Mesenchymal stem cell (in vitro differentiated cells and primary cell): ENCODE measurements at places on chromosomes 4 and X.

DNA sequence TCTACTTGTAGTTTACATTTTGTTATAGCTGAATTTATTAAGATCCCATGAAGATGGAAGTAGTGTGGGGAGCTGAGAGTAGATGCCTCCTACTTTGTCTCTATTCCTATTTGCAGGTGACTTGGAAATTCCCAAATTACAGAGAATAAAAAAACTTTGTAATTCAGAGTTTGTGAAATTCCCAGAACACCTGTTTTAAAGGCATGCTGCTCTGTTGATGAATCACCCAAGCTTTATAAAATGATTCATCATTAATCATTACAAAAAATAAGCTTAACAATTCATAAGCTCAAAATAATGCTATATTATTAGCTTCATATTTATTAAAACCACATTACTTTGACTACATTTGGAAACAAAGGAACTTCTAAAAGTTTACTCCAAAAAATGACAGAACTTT lies 856.3 kb downstream of the RPA4 start:
- no peaks in the 10 kb centered on the region for H3K27me3 ChIP-seq
- DNase-seq: no peak
- H3K27ac ChIP-seq: no peak overlapping the region

DNA sequence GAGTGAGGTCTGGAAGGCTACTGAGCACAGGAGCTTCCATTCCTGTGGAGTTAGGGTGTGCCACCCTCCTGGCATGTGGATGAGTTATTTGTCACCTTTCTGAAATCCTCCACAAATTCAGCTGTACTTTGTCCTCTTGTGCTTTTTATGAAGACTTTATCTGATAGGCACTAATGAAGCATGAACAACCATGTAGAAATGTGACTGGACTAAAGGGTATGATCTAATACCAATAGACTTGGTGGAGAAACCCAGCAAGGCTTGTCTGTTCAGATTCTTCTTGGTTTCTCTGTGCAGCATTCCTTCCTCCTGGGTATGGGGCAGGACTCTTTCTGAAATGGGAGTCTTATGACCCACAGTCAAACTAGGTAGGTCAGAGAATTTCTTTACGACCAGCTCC lies 9.6 kb downstream of the NBDY start:
- DNase-seq: no peak
- no peak overlapping the region for H3K4me3 ChIP-seq
- H3K27ac ChIP-seq: no peak overlapping the region
- peaks cover 14% of the 10 kb centered on the region for H3K36me3 ChIP-seq

DNA sequence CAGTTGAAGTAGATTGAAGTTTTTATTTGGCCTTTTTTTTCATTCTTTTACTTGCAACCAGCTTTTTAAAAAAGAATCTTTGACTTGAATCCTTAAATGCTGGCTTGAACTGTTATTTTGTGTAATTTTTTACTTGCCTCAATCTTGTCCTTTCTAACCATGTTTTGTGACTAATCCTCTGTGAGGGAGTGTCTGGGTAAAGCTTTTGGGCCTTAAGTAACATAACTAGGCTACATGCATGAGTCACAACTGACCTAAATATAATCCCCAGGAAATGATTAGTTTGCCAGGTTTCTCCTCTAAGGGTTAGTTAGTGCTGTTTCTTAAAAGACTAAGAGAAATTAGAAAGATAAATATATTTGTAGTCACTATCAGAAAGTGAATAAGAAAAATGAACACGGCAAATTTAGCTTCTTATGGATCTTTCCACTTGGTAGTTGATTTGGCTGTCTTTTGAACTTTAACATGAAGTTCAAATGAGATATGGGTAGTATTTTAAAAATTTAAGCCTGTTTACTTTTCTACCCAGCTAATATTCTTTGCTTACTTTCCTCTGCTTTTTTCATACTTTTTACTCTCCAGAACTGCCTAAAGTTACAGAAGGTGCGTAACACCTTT lies 13.0 kb downstream of the EXOC1 start:
- DNase-seq: peak; percentile 94
- peaks cover 5% of the 10 kb centered on the region for H3K4me1 ChIP-seq
- H3K4me3 ChIP-seq: peak overlapping the region; percentile 50
- no peaks in the 10 kb centered on the region for H3K27me3 ChIP-seq
- peaks cover 7% of the 10 kb centered on the region for H3K36me3 ChIP-seq

GRCh38 chr4:150130933-150131332 lies 52.7 kb downstream of the DCLK2 start:
- H3K36me3 ChIP-seq: no peaks in the 10 kb centered on the region
- no peaks in the 10 kb centered on the region for H3K4me1 ChIP-seq
- no peak overlapping the region for H3K4me3 ChIP-seq
- no peak overlapping the region for H3K27ac ChIP-seq

GRCh38 chr4:144115519-144115918 lies 25.0 kb downstream of the GYPA start:
- no peaks in the 10 kb centered on the region for H3K27me3 ChIP-seq
- no peak for DNase-seq
- no peak overlapping the region for H3K27ac ChIP-seq
- H3K4me1 ChIP-seq: no peaks in the 10 kb centered on the region
- H3K36me3 ChIP-seq: no peaks in the 10 kb centered on the region

DNA sequence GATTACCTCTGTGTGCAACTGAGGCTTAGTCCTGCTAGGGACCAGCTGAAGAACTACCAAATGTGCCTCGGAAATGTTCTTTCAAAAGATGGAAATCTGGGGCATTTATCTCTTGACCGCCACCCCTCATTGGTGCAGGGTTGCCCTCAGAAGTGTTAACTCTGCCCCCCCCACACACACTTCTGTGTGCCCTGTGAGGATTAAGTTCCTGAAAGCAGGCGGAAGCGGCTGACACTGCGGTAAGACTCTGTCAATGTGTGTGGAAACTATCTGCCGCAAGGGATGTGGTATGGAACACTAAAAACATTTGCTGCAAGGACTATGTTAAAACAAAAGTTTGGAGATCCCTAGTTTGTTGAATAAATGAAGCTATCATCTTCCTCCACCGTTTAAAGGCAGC lies 106.9 kb upstream of the NDP start:
- H3K4me1 ChIP-seq: no peaks in the 10 kb centered on the region
- H3K36me3 ChIP-seq: no peaks in the 10 kb centered on the region
- no peak overlapping the region for H3K4me3 ChIP-seq
- H3K27me3 ChIP-seq: peaks cover 8% of the 10 kb centered on the region
- no peak overlapping the region for H3K27ac ChIP-seq
- no peak for DNase-seq

DNA sequence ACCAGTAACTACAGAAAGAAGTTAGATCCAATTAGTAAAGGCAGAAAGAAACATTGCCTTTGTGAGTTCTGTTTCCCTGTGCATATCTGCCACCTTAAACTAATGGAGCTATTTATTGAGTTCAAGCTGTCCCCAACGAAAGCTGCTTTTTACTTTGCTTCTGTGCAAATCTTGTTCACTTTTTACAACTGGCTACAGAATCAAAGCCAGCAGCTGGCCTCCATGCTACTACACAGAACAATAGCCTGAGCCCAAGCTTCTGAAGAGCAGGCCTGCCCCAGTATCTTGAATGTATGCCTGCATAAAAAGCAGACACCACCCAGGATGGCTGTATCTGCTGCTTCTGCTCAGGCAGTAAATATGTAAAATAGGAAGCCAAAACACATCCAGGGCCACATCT lies 28.1 kb downstream of the ANK2 start:
- no peak overlapping the region for H3K4me3 ChIP-seq
- no peaks in the 10 kb centered on the region for H3K27me3 ChIP-seq
- DNase-seq: no peak
- no peak overlapping the region for H3K27ac ChIP-seq
- peaks cover 3% of the 10 kb centered on the region for H3K4me1 ChIP-seq
- no peaks in the 10 kb centered on the region for H3K36me3 ChIP-seq

- H3K36me3 ChIP-seq: no peaks in the 10 kb centered on the region
- H3K27me3 ChIP-seq: no peaks in the 10 kb centered on the region
- no peaks in the 10 kb centered on the region for H3K4me1 ChIP-seq
- peak; percentile 64 for DNase-seq
- no peak overlapping the region for H3K4me3 ChIP-seq
These were observed 179.0 kb downstream of the KCNIP4 start for GRCh38 chr4:21769404-21770147.

- no peak for DNase-seq
- H3K36me3 ChIP-seq: no peaks in the 10 kb centered on the region
- no peak overlapping the region for H3K4me3 ChIP-seq
- H3K27ac ChIP-seq: no peak overlapping the region
- H3K4me1 ChIP-seq: no peaks in the 10 kb centered on the region
These were observed 209.4 kb upstream of the ZFP42 start for GRCh38 chr4:187786190-187786589.

- no peak overlapping the region for H3K4me3 ChIP-seq
- DNase-seq: no peak
- H3K36me3 ChIP-seq: no peaks in the 10 kb centered on the region
- H3K27me3 ChIP-seq: no peaks in the 10 kb centered on the region
- peaks cover 1% of the 10 kb centered on the region for H3K4me1 ChIP-seq
These were observed 150.2 kb downstream of the C4orf33 start for GRCh38 chr4:129246145-129246544.

- H3K27me3 ChIP-seq: no peaks in the 10 kb centered on the region
- H3K27ac ChIP-seq: no peak overlapping the region
- no peaks in the 10 kb centered on the region for H3K4me1 ChIP-seq
These were observed 589.0 kb upstream of the FAM241A start for GRCh38 chr4:111556141-111556781.

DNA sequence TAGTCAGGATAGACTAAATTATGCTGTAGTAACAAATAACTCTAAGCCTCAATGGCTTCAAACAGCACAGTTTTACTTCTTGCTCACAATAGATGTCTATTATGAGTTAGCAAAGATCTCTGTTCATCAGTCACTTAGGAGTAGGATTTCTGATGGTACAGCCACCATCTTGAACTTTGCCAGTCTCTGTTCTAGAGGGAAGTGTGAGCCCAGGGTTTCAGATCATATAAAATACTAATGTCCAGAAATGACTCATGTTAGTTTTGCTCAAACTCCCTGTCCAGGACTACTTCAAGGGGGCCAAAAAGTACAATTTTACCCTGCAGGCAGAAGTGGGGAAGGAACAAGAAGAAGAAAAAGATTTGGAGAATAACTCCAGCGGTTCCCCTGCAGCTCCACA lies 77.1 kb upstream of the LSM6 start:
- H3K4me3 ChIP-seq: no peak overlapping the region
- no peaks in the 10 kb centered on the region for H3K36me3 ChIP-seq
- H3K4me1 ChIP-seq: peaks cover 2% of the 10 kb centered on the region
- DNase-seq: no peak
- no peak overlapping the region for H3K27ac ChIP-seq
- no peaks in the 10 kb centered on the region for H3K27me3 ChIP-seq

GRCh38 chr4:156495091-156495490 lies 476.5 kb downstream of the PDGFC start:
- H3K4me1 ChIP-seq: no peaks in the 10 kb centered on the region
- DNase-seq: no peak
- H3K27me3 ChIP-seq: no peaks in the 10 kb centered on the region
- no peaks in the 10 kb centered on the region for H3K36me3 ChIP-seq

DNA sequence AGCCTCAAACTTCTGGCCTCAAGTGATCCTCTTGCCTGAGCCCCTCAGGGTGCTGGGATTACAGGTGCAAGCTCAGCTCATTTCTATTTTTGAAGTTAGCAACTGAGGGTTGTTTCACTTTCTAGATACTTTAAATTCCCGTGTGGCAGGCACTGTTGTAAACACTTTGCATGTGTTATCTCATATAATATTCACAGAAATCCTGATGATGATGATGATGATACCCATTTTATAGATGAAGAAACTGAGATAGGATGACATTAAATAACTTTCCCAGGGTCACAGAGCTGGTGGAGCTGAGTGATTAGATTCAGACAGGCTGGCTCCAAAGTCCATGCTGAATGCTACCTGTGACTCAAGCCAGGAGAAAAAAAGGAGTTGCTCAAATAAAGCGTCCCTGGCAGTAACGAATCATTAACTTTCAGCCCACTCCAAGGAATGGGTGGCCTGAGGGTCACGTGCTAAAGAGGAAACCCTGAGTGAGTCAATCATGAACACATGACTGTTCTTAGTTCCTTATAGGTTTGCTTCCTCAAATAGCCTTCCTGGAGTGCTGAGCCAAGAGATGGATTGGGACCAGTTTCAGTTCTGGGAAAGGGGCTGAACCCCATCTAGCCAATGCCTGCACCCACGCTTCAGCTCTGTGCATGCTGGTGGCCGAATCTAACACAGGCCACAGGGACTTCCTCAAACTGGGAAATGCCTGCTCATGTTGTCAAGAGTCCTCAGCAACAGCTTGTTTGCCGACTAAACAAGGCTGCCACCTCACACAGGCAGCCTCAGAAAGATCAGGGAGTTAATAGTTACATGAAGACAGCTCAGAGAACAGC lies 52.8 kb downstream of the RBM47 start:
- H3K27ac ChIP-seq: peak overlapping the region; percentile 92
- H3K4me1 ChIP-seq: peaks cover 12% of the 10 kb centered on the region
- H3K4me3 ChIP-seq: peak overlapping the region; percentile 0
- no peaks in the 10 kb centered on the region for H3K36me3 ChIP-seq

DNA sequence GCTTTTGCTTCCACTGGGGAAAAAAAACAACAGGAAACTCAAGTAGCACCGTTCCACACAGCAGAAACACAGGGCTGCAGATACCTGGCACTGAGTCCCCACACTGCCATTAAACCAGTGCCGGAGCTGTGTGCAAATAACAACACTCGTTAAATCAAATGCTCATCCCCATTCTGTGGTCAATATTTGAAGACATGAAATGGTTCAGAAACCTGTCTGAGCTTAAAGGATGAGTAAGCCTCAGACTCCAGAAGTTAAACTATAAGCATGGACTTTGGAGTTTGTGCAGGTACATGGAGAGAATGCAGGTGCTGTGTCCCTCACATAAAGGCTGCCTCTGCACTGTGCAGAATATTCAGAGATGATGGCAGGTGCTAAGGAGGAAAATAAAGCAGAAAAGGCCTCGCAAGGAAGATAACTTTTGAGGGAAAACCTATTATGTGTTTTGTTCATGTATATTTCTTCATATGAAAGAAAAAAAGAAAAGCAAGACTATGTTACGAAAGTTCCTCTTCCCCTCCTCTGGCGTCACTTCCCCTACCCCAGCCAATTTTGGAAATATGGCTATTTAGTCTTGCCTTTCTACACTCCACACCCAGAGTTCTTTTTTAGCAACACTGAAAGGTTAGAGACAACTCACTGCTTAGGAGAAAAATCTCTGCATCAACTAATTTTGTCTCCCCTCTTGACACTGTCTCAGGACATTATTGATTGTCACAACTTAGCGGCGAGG lies 4.6 kb downstream of the MPP1 start:
- H3K4me3 ChIP-seq: no peak overlapping the region
- no peak overlapping the region for H3K27ac ChIP-seq
- DNase-seq: no peak
- no peaks in the 10 kb centered on the region for H3K27me3 ChIP-seq
- H3K36me3 ChIP-seq: no peaks in the 10 kb centered on the region
- peaks cover 7% of the 10 kb centered on the region for H3K4me1 ChIP-seq

DNA sequence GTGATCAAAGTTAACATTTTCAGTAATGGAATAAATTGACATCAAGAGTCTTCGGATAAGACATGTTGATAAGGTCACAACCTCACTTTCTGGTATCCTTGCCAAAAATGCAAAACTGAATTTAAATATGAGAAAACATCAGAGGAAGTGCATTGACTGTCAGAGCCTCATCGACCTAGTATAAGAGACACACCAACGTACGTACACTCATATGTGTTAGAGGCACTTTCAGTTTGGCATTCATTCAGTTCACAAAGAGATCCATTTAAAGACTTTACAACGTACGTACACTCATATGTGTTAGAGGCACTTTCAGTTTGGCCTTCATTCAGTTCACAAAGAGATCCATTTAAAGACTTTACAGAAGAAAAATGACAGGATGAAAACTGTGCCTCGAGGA lies 280.3 kb downstream of the INPP4B start:
- H3K27me3 ChIP-seq: no peaks in the 10 kb centered on the region
- no peak for DNase-seq
- H3K27ac ChIP-seq: no peak overlapping the region
- H3K4me1 ChIP-seq: peaks cover 3% of the 10 kb centered on the region
- H3K4me3 ChIP-seq: no peak overlapping the region
- H3K36me3 ChIP-seq: no peaks in the 10 kb centered on the region
